Stimulated activated CD8-positive, alpha-beta memory T cell treated with anti-CD3 and anti-CD28 coated beads, Interleukin-12 subunit alpha, Interleukin-12 subunit beta, amount 100 ng/mL, for 4 hours (primary cell): ENCODE measurements at places on chromosomes 2 and 18.

GRCh38 chr18:47750889-47751423 is 179.5 kb downstream of the SMAD2 start:
- DNase-seq: no peak

DNA sequence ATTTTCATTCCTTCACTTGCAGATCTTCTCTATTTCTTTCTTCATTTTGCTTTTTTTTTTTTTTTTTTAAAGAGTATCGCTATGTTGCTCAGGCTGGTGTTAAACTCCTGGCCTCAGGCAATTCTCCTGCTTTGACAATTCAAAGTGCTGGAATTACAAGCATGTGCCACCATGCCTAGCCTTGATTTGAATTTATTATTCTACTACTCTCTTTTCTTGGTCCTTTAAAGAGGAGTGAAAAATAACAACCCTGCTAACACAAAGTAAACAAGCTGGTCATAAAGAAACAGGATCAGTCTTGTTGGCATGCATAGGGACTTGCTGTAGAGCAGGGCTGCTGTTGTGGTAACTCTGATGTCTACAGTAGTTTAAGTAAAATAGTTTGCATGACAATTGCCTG is 1615.3 kb upstream of the ZEB2 start:
- no peak for DNase-seq

GRCh38 chr18:6482198-6482977 is 67.7 kb upstream of the L3MBTL4 start:
- no peak for DNase-seq

- no peak for DNase-seq
These were observed 66.2 kb upstream of the SALL3 start for GRCh38 chr18:78913395-78913794.

DNA sequence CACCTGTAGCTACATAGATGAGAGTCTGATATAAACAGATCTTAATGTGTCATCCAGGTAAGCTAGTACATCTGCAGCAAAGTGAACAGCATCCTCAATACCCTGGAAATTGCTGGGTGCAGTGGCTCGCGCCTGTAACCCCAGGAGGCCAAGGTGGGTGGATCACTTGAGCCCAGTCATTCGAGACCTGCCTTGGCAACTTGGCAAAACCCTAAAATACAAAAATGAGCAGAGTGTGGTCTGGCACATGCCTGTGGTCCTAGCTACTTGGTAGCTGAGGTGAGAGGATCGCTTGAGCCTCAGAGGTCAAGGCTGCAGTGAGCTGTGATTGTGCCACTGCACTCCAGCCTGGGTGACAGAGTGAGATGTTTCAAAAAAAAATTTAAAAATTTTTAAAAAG is 233.9 kb upstream of the SP5 start:
- DNase-seq: no peak

- no peak for DNase-seq
These were observed 203.5 kb downstream of the LPIN1 start for GRCh38 chr2:11949732-11950523.

DNA sequence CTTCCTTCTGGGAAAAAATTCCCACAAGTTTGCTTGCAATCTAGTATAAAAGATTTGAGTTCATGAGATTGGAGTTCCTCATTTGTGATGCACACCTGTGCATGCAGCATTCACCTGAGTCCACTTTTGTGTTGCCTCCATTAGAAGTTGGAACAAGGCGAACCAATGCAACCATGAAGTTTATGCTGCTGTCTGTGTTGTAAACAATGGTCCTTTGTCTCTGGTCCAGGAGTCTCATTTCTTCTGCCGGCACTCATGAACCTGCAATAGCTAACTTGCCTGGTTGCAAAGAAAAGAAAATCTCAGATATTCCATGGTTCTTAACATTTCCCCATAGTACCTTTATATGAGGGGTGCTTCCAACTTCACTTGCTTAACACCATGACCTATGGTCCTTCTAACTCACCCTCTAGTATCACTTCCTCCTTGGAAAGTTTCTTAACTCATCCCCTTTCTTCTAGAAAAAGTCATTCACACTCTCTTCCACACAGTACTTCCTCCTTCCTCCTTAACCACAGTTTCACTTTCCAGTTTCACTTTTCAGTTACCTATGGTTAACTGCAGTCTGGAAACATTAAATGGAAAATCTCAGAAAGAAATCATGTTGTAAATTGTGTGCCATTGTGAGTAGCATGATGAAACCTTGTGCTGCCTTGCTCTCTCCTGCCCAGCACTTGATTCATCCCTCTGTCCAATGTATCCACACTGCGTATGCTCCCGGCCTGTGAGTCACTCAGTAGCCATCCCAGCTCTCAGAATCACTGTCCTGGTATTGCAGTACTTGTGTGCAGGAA is 128.8 kb upstream of the TRIB2 start:
- no peak for DNase-seq

- no peak for DNase-seq
These were observed 34.3 kb downstream of the GALM start for GRCh38 chr2:38700113-38700785.

DNA sequence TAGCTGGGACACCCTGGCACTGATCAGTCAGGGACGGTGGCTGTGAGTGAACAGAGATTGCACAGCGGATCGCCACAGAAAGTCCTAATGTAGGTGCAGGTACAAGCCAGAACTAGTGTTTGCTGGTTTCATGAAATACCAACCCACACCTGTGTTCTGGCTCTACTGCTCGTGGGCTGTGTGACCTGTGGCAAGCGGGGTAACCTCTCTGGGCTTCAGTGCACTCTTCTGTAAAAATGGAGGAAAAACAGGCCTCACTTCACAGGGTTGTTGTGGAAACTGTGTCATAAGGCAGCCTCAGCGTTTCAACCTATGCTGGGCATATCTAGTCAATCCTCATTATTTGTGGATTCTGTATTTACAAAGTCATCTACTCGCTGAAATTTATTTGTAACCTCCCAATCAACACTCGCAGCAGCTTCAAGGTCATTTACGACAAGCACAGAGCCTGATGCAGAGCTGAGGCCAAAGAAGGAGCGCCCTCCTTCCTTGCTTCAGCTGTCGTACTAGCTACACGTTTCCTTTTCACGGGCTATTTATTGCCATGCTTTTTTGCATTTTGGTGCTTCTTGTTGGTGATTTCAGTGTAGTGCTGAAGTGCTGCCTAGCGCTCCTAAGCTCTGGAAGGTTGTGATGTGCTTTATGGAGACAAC is 30.0 kb downstream of the GPR45 start:
- DNase-seq: no peak

DNA sequence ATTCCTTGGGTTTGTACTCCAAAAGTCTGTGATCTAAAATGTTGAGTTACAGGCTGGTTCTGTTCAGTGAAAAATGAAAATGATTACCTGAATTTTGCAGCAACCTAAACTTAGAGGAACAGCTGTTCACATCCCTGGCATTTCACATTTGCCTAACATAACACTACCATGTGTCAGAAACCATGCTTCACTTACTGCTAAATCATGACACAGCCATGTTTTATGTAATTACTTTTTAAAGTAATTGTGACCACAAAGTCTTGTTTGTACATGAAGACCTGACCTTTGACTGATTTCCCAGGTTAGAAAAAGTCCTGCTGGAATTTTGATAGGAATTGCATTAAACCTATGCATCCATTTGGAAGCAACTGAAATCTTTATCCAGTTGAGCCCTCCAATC is 79.1 kb downstream of the FAM168B start:
- no peak for DNase-seq

GRCh38 chr2:230358305-230358704 is 31.3 kb downstream of the SP140L start:
- no peak for DNase-seq

- DNase-seq: no peak
These were observed 414.9 kb upstream of the SYT4 start for GRCh38 chr18:43692099-43692690.

GRCh38 chr2:168062054-168062453 is 185.3 kb downstream of the STK39 start:
- no peak for DNase-seq

- no peak for DNase-seq
These were observed 193.5 kb upstream of the CCDC68 start for GRCh38 chr18:55152801-55153200.

DNA sequence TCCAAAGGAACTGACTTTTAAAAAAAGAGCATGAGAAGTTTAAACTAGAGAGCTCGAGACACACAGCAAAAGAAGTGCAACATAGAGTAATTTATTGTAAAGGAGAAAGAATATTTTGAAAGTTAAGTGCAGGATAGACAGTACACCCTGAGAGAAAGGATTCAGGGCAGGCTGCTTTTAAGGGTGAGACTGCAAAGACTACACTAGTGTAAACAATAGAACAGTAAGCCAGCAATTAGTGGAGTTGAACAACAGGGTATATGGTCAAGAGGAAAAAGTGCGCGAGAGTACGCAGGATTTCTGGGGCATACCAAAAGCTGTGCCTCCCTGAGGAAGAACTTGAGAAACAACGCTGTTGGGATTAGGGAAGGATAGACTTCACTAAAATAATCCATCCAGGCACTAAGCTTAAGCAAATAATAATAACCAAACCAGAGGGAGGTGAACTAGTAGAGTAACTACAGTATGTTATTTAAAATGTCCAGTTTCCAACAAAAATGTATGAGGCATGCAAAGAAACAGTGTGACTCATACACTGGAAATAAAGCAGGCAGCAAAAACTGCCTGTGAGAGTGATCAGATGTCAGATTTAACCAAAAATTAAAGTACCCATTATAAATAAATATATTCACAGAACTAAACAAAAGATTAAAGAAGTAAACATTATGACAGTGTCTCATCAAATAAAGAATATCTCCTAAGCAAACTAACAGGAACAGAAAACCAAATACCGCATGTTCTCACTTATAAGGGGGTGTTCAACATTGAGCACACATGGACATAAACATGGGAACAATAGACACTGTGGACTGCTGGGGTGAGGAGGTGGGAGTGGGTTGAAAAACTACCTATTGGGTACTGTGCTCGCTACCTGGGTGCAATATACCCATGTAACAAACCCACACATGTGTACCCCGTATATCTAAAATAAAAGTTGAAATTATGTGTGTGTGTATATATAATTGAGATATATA is 40.5 kb upstream of the EMILIN2 start:
- no peak for DNase-seq

DNA sequence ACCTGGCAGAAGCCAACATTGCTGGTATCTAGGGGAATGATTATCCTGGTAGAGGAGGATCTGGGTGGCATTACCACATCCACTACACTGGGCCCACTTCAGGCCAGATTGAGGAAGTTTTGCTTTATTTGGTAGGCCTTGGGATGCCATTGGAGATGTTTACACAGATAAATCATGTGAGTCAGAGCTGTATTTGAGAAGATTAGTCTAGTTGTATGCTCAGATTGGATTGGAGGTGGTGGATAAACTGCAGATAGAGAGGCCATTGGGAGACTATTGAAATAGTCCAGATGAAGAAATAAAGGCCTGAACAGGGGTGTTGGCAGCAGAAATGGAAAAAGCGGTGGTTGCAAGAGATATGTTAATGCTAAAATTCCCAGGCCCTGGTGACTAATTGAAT is 81.5 kb downstream of the EFEMP1 start:
- DNase-seq: no peak

- DNase-seq: no peak
These were observed 33.7 kb upstream of the WDR75 start for GRCh38 chr2:189407281-189408209.

GRCh38 chr2:102110596-102111334 is 31.8 kb upstream of the IL1R1 start:
- no peak for DNase-seq

DNA sequence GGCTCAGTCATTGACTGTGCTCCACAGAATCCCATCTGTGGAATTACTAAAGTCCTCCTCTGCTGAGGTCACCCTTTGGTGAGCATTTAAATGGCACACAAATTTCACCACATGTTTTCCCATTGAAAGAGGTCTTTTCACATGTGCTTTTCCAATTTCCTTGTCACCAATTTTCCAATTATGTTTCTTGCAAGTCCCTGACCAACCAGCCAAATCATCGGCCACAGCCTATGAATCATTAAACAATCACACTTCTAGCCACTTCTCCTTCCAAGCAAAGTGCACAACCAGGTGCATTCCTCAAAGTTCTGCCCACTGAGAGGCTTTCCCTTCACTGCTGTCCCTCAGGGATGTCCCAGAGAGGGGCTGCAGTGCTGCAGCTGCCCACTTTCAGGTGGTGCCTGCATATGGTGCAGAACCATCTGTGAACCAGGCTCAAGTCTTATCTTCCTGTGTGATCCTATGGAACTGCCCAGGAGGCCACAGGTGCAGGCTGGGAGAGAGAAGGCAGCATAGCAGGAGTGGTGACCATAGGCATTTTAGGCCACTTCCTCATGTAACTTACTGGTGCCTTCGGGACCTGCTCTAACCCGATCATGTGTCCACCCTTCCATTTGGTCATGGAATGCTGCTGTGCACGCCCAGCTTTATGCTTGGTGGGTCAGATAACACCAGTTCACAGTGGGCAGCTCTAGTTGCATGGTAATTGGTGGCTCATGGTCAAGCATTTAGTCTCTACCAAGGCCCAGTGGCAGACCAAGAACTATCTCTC is 153.0 kb downstream of the SEPTIN10 start:
- no peak for DNase-seq

- DNase-seq: no peak
These were observed 12.2 kb downstream of the ARPC2 start for GRCh38 chr2:218229239-218229638.

- no peak for DNase-seq
These were observed 21.4 kb downstream of the GRHL1 start for GRCh38 chr2:9972621-9973479.
